Sciatic nerve (tissue), 2 donors: ENCODE measurements at places on chromosomes 7 and 10. TPM values are rescaled to one million over a fixed set of nuclear protein-coding genes. Genes with fewer than 3 reads are reported as not detected.

GRCh38 chr10:52486840-52487611, 172.9 kb downstream of the DKK1 start:
- DNase-seq = no peak

GRCh38 chr7:157840174-157840913, 503.5 kb downstream of the DNAJB6 start:
- no peak for DNase-seq

- no peak for DNase-seq
These were observed 1163.4 kb downstream of the CNTNAP2 start for GRCh38 chr7:147279964-147280374.

GRCh38 chr7:131021902-131022301, 287.9 kb upstream of the KLF14 start:
- DNase-seq = no peak

GRCh38 chr10:127679642-127680255, 57.2 kb upstream of the FOXI2 start:
- no peak for DNase-seq

DNA sequence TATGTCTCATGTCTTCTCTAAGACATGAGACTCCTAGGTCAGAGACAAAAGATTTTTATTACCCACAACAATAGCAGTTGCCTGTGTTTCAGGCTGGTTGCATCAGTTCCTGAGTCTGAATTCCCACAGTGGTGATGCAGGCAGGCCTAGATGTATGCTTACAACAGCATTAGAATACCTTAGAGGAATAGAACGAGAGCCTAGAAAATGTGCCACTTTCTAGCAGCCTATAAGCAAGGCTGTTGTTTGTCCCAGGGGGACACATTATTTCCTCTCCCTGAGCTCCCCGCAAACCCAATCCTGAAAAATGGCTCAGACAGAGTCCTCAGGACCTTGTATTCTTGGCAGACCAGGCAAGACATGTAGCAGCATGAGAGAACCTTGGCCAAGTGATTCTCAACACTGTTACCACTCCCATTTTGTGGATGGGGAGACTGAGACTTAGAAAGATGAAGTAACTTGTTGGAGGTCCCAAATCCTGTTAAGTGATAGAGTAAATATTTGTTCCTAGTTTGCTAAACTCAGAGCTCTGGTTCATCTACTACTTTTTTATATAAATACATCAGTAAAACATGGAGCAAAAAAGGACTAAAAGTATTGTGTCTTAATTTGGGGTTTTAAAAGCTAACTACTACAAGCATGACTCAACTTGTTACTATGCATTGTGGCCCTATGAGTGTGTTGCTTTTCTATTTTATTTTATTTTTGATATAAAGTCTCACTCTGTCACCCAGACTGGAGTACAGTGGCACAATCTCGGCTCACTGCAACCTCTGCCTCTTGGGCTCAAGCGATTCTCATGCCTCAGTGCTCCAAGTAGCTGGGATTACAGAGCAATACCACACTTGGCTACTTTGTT, 14.2 kb downstream of the VTI1A start:
- DNase-seq = no peak

DNA sequence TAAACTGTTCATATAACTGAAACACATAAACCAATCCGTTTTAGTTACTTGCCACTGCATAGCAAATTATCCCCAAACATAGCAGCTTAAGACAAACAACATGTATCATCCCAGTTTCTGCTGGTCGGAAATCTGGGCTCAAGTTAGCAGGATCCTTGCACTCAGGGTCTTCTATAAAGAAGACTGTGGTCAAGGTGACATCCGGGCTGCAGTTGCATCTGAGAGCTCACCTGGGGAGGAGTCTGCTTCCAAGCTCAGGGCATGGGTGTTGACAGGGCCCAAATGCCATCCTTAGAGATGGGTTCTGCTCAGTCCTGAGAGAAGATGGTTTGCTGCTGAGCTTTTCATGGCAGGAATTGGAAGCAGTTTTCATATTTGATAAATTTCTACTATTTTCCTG, 431.2 kb downstream of the PAXIP1 start:
- no peak for DNase-seq

GRCh38 chr7:79984210-79984609, 150.4 kb upstream of the GNAI1 start:
- DNase-seq = no peak

DNA sequence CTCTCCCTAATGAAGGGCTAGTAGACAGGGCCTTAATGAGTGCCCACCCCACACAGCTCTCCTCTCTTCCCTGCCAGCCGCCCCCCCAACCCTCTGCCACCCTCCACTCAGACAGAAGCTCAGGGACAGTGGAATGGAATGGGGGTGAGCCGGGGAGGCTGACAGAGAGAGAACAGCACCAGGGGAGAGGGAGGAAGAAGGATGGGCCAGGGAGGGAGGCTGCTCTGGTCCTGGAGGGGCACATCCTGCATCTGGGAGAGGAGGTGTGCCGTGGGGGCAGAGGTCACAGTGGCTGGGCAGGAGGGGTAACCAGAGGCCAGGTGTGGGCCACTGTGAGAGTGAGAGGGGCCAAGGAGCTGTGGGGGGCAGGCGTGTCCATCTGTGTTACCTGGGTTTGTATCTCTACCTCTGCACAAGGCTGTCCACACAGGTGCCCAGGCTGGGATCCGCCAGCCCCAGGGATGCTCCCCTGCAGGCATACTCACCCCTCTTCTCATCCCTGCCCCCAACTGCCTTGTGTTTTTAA, 2.4 kb downstream of the NYAP1 start:
- no peak for DNase-seq

- no peak for DNase-seq
These were observed 13.1 kb downstream of the PIP4K2A start for GRCh38 chr10:22701132-22701826.

DNA sequence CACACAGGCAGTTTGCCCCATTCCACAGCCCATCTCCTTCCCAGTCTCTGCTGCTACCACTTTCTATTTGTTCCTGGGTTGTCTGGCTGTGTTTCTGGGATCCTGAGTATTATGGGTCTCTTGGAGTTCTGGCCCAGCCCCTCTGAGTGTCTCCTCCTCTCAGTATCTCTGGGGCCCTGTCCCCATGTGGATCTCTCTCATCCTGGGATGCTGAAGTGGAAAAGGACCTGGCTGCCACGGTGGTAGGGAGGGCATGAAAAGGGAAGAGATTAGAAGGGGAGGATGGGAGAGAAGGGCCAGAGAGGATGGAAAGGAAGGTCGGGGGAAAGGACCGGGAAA, 54.5 kb upstream of the LBX1 start:
- no peak for DNase-seq

- no peak for DNase-seq
These were observed 305.4 kb downstream of the CSTF2T start for GRCh38 chr10:51394039-51394438.

DNA sequence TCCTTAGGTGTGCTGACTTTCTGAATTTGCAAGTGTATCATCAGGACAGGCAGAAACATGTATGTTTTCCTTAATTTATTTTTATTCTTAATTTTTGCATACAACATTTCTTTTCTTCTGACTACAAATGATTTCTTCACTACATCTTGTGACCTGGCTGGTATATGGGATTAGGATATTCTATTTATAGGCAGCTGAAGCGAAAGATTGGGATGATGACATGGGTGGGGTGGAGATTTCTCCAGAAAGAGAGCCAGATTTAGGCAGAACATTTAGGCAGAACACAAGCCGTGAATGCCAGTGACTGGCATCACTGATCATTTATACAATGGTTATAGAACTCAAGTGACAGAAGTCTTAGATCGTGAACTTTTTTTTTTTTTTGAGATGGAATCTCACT, 256.7 kb downstream of the KLF6 start:
- DNase-seq = no peak

DNA sequence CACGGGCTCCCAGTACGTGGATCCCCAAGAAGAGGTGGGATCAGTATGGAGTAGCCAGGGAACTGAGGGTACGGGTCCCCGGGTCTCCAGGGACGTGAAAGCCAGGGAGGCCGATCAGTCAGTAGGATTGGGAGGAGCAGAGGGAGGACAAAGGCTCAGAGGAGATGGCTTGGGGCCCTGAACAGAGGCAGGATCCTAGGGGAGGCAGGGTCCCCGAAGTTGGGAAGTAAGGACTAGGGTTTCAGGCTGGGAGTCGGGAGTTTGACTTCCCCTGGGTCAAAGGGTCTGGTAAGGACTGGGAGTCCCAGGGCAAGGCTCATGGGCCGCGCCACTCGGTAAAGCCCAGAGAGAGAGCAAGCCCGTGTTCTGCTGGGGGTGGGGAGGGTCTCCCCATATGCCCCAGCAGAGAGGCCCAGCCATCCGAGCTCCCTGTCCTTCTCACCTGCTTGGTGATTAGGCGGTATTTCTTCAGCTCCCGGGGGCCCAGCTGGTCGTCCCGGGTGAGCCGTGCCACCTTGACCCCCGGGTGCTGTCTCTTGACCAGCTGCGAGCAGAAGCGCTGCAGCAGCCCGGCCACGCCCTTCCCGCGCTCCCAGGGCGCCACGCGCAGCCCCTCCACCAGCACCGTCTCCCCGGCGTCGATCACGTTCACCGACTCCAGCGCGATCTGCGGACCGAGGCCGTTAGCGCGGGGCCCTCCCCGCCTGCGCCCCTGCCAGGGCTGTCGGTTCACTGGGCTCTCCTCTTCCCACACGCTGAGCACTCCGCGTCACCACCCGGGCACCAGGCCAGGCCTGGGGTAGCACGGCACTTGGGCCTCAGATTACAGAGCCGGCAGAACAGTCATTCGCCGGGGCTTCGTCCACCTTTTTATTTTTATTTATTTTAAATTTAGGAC, 7.0 kb downstream of the NAT16 start:
- no peak for DNase-seq

DNA sequence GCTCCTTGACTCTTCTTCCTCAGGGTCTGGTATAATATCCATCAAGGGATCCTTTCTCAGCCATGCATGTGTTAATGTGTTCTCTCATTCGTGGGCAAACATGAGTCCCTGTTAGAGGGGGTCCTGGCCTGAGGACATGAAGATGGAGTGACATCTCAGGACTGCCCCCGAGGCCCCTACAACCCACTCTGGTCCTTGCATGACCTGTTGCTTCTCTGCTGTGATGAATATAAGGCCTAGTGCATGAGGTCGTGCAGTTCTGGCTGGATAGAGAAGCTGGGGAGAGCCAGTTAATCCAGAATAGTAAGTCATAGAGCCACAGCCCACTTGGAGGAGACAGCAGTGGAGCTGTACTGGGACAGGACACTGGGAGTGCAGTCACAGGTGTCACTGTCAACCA, 4.6 kb upstream of the VWC2 start:
- DNase-seq = no peak

DNA sequence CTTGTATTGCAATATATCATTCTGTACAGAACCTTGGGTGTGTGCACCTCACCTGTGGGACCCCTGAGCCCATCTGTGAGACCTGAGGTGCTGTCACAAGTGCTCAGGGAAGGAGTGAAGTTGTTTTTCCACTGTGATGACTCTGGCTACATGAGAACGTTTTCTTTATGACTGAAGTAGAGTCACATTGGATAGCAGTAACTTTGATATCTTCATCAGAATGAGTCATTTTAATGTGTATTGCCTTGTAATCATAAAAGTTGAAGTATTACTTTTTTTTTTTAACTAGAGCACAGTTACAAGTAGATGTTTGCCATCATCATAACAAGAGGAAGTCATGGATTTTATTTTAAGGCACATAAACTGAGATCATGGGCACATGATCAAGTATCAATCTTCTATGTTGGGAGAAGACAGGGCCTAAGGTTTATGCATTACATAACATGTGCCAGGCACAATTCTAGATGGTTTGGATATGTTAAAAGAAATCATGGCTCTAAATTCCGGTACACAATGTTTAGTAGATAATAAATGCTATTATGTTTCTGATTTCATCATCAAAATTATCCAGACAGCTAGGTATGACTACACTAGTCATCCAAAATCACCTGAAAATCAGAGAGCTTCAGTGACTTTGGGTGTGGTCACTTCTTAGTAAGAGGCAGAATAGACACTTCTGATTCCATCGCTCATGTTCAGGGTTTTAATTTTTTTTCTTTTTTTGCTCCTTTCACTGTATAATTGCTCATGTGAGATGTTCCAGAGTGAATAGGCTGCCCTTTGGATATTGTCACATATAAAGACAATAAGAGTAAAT, 82.7 kb upstream of the KLF6 start:
- no peak for DNase-seq

- no peak for DNase-seq
These were observed 73.3 kb downstream of the MICALL2 start for GRCh38 chr7:1385809-1386622.

Gene WDFY4
- 8.6 TPM for total RNA-seq

Gene CLDN4
- total RNA-seq = 0.85 TPM

Gene OR2A12
- not detected for total RNA-seq

Gene POMZP3
- 15.8 TPM for total RNA-seq

Gene ANKRD30A
- 0.09 TPM for total RNA-seq

Gene ECHDC3
- 8.6 TPM for total RNA-seq

Gene GATAD1
- 52.0 TPM for total RNA-seq

Gene NUTM2A
- total RNA-seq = 0.89 TPM

Gene CYP2C18
- total RNA-seq = not detected

Gene CH25H
- total RNA-seq = 8.8 TPM

Gene OR2A5
- not detected for total RNA-seq

Gene PRTFDC1
- 4.7 TPM for total RNA-seq
